ENCODE measurements at places on chromosomes 2 and 18.

DNA sequence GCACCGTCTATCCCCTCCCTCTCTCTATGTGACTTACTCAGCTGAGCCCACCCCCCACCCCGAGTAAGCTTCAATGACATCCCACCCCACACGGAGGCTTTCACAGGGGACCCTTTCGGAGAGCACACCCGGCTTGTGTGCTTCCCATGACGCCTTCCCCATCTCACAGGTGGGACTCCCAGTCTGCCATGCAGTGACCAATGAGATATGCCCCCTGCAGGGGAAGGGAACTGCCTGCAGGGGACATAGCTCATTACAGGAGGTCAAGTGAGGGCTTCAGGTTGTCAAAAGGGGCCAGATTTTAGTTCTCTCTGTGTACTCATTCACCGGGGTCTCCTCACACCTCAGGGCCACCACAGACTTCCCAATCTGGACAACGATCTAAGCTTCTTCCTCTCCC is 112.6 kb downstream of the GAREM1 start:
- DNase-seq = no peak

DNA sequence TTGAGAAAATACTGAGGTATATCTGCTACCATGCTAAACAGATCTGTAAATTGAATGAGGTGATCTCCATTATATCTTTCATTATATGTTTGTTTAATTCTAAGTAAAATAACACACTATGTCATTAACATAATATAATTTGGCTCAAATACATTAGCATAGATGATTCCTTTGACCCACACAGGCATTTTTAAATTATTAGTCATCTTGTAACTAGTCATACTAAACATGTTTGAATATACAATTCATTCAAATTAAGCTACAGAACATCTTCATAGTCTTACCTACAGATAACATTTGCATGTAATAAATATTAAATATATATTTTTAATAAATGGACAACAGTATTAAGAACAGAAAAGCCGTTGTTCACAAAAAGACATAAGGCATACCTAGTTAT is 52.7 kb upstream of the KYNU start:
- no peak for DNase-seq

DNA sequence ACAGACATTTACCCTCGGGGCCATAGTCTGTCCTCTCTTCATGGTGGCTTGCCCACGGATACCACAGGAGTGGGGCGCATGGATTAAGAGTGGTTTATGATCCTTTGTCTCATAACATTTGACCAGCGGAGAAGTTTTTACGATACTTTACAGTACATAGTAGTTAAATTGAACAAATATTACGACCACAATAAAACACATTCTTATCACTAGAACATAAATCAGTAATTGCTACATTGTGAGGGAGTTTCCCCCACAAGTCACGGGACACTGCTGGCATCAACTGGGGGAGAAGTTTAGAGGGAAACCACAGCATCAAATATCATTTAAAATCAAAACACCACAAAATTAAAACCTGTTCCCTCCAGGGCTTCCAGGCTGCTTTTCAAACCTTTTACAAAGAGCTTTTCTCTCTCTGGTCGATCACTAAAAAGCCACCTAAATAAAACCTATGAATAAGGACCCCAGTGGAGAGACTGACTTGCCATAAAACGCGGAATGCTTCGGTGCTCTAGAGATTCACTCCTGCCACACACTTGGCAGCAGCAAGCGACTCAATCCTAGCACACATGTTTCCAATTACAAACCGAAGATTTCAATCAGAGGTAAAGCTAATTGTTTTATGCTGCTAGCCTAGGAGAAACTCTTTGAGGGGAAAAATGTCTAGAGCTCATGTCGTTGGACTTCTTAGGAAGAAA is 173.7 kb upstream of the HNRNPA3 start:
- no peak for DNase-seq

GRCh38 chr2:230601510-230601909 is 111.1 kb upstream of the CAB39 start:
- no peak for DNase-seq

GRCh38 chr2:88903749-88904353 is 212.4 kb downstream of the RPIA start:
- no peak for DNase-seq

DNA sequence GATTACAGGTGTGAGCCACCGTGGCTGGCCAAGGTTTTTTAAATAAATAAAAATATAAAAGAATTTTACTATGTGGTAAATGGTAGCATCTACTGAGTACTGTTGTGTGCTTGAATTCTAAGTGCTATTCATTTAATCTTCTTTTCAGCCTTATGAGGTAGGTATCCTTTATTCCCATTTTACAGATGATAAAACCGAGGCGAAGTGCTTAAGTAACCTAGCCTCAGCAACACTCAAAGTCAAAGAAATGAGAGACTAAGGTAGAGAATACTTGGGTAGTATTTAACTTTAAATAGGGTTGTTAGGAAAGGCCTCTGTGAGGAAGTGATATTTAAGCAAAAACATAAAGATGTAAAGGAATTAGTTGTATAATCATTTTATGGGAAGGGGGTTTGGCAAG is 5.7 kb upstream of the THOC1 start:
- no peak for DNase-seq

DNA sequence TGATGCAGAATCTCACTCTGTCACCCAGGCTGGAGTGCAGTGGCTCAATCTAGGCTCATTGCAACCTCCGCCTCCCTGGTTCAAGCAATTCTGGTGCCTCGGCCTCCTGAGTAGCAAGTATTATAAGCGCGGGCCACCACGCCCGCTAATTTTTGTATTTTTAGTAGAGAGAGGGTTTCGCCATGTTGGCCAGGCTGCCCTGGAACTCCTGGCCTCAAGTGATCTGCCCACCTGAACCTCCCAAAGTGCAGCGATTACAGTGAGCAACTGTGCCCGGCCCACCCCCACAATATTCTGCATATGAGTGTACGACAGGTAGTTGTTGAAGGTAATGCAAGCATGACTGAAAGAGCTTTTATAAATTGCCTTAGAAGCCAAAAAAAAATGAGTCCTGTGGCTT is 1.2 kb downstream of the WDR75 start:
- no peak for DNase-seq

GRCh38 chr18:2982022-2982421 is 30.9 kb downstream of the LPIN2 start:
- DNase-seq = no peak

GRCh38 chr18:9734189-9734588 is 26.1 kb downstream of the RAB31 start:
- DNase-seq = no peak

DNA sequence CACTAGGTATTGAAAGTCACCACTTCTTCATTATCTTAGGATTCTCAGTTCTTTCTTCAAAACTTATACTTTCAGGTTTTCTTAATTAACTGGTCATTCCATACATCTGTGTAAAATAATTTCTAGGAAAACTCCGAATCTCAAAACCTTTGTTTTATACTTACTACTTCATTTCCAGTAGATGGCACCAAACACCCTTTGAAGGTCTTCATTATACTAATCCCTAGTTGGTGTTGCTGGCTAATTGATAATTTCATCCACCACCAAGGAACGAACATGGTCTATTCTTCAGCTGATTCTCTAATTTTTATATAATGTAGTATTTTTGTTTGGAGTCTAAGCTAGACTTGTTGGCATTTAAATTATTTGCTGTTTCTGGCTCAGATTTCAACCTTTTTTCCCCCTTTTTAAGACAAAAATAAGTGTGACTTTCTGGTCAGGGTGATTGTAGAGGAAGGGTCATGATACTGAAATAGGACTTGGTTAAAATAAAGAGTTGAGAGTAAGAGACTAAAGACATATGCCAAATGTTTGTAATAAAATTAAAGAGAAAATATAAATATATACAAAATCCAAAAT is 2.8 kb upstream of the MXD1 start:
- peak; percentile 48 for DNase-seq

DNA sequence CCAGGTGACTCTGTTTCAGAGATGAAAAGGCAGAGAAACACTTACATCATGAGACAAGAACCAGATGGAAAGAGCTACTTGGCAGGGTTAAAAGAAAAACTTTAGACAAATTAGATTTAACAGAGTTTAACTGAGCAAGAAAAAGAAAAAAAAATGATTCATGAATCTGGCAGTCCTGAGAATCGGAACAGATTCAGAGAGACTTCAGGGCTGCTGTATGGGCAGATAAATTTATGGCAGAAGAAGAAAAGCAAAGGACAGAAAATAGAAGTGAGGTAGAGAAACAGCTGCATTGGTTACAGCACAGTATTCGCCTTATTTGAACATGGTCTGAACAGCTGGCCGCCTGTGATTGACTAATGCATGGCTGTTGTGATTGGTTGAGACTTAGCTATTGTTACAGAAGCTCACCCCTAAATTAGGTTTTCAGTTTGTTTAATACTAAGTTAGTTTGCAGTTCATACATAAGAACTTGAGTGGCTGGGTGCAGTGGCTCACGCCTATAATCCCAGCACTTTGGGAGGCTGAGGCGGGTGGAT is 43.0 kb upstream of the RHOB start:
- no peak for DNase-seq

DNA sequence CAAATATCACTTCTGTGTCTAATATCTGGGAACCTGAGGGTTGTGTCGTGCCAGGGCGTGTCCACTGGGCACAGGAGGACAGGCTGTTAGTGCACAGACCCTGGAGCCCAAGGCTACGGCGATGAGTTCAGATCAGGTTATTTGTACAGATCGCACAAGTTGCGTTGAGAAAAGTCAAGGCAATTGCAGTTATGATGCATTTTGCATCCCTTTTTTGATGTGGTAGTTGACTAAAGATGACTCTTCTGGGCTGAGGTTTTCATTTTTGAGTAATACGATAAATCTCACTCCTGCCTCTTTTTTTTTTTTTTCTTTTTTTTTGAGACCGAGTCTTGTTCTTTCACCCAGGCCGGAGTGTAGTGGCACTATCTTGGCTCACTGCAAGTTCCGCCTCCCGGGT is 7.2 kb downstream of the RBFA start:
- no peak for DNase-seq

GRCh38 chr18:13574761-13575160 is 151.6 kb downstream of the FAM210A start:
- DNase-seq = no peak

DNA sequence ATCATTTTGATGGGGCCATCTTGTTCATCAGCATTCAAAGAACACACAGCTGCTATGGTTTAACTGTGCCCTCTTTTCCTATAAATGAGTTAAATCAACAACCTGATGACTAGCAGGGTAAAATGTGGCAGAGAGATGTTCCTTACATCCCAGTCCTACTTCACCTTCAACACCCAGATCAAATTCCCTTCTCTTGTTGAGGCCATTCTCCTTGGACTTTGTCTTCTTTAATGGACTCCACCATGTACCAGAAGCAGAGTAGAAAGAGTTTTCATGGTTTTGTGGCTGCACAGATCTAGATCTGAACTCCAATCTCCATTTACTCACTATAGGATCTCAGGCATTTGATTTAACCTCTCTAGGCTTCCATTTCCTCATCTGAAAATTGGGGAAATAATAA is 6.4 kb upstream of the UPP2 start:
- no peak for DNase-seq
